ENCODE measurements at places on chromosomes 11 and 22. TPM values are rescaled to one million over a fixed set of nuclear protein-coding genes. Genes with fewer than 3 reads are reported as not detected.

- DNase-seq = peak; percentile 54
Measured at GRCh38 chr11:94774345-94774744, 6.2 kb downstream of the AMOTL1 start.

- no peak for DNase-seq
Measured at GRCh38 chr11:47940904-47941649, 39.3 kb upstream of the PTPRJ start.

DNA sequence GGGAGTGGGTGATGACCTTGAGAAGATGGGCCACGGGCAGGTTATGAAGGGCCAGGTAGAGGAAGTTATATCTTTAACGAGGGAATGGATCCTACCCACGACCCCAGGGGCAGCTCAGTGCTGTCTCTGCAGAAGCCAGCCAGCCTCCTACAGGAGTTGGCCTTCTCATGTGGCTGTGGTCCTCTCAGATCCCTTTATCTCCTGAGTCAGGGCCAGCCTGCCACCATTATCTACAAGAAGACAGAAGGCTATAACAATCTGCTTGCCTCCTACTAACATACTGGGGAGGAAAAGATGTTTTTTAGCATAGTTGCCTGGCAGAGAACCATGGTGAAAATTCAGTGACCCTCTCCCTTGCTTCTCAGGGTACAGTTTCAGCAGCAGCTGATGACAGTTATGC lies 7.0 kb upstream of the YWHAH start:
- no peak for DNase-seq

GRCh38 chr11:13776134-13776815 lies 107.8 kb downstream of the FAR1 start:
- peak; percentile 64 for DNase-seq

DNA sequence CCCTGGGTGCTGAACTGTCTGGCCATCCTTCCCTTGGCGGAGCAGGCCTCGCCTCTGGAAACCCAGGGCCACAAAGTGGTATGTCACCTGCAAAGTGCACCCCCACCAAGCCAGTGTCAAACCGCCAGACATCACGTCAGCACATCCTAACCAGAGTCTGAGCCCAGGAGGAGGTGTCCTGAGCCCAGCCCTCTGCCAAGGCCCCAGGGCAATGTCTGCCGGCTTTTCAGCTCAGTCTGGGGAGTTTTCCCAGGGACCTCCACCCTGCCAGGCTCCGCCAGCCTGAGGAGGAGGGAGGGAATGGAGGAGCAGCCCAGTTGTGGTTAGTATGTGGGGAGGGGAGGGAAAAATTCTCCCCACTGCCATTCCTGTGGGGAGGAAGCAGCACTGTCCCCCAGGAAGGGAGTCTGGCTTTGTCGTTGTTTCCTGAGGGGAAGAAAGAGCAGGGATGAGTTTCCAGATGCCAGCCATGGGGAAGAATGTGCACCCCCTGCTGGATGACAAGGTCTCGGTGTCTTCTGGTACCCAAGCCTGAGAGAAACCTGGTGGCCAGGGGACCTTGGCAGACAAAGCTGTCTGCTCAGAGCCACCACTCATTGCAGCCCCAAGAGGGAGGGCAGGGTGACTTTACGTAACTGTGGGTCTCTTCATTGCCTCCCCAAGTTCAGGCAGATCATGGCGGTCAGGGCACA lies 81.4 kb upstream of the CD82 start:
- peak; percentile 12 for DNase-seq

- no peak for DNase-seq
Measured at GRCh38 chr11:134524201-134524600, 112.2 kb upstream of the B3GAT1 start.

- DNase-seq = no peak
Measured at GRCh38 chr11:16976379-16976778, 37.8 kb downstream of the PLEKHA7 start.

Gene VSIG2
- not detected for total RNA-seq

Measured in PC-3 (cell line).